ENCODE measurements at places on chromosomes 1 and 21.

DNA sequence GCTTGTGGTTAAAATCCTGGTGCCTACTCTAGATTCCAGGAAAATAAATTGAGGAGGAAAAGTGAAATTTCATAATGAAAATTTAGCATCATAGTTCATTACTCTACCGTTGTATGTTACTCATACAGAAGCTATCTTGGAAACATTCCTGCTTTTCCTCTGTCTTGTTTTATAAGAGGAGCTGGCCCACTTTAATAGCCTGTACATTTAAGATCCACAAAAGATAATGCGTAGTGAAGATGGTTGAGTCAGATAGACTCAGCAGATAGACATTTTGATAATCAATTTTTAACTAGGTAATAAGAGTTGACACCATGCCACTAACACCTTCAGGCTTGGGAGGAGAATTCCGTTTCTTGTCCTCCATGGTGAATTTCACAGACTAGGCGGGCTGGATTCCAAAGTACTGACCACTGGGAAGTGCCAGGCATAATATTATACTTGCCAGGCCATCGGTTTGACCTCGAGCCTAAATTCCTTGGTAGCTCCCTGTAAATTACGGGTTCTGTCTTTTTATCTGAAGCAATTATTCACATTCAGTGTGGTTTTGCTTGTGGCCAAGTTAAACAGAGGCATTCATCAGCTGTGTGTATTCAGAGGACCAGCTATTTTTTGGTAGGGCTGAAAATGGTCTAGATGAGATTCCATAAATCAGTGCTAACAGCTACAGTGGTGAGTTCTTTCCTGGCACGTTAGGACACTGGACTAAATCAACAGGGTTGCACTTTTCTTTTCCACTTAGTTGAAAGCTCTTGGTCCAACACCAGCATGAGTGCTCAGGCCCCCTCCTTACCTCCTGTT, 111.9 kb upstream of the KAZN start:
- peak; percentile 57 for DNase-seq

DNA sequence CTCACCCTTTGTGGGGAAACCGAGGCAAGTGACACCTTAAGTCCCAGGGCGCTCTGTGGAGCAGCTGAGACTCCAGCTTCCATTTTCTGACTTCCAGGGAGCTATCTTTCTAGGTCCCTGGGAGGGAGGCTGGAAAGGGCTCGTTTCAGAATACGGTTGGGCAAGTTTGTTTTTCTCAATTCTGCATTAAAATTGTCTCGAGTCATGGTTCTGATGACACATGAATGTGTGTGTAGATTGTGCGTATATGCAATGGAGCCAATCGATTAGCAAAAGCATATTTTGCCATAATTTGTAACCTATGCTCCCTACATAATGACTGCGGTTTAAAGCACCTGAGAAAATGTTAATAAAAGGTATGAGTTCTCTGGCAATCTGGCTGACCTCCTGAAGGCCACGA, 77.3 kb downstream of the SIK1 start:
- no peak for DNase-seq

DNA sequence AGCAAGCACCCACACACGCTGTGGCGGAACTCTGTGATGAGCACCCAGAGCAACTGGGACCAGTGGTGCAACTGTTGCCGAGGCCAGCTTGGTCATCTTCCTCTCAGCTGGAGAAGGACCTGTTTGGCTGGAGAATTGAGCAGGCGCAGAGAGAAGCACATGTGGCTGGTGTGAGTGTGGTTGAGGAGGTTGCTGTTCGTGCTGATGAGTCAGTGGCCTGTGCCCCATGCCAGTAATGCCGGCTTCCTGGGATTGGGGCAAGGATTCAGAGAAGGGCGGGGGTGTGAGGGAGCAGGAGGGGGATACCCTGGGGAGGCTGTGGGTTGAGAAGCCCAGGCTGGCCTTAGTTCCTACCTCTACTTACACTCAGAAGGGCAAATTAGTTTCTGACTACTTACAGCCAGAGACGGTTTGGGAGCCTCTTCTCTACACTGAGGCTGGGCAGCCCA, 57.5 kb upstream of the EPS8L3 start:
- peak; percentile 97 for DNase-seq

DNA sequence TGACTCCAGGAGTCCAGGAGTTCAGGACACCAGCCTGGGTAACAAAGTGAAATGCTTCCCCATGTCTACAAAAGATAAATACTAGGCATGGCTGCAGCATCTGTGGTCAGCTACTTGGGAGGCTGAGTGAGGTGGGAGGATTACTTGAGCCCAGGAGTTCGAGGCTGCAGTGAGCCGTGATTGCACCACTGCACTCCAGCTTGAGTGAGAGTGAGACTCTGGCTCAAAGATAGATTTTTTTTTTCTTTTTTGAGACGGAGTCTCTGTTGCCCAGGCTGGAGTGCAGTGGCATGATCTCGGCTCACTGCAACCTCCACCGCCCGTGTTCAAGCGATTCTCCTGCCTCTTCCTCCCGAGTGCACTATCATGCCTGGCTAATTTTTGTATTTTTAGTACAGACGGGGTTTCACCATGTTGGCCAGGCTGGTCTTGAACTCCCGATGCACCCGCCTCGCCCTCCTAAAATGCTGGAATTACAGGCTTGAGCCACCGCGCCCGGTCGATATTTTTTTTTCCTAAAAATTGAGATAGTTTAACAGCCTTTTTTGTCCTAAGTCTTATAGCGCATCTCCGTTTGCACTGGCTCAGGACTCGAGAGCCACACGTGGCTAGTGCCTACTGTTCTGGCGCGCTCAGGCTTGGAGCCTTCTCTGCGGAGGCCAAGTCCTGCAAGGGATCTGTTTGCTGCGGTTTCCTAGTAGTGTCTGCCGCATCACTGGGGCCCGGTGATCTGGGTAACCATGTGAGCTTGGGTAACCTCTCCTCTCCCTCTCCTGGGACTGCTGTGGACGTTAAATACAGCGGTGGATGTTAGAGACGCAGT, 1.0 kb upstream of the MFN2 start:
- DNase-seq = no peak

- no peak for DNase-seq
These were observed 8.8 kb downstream of the LAMB3 start for GRCh38 chr1:209643285-209644020.

DNA sequence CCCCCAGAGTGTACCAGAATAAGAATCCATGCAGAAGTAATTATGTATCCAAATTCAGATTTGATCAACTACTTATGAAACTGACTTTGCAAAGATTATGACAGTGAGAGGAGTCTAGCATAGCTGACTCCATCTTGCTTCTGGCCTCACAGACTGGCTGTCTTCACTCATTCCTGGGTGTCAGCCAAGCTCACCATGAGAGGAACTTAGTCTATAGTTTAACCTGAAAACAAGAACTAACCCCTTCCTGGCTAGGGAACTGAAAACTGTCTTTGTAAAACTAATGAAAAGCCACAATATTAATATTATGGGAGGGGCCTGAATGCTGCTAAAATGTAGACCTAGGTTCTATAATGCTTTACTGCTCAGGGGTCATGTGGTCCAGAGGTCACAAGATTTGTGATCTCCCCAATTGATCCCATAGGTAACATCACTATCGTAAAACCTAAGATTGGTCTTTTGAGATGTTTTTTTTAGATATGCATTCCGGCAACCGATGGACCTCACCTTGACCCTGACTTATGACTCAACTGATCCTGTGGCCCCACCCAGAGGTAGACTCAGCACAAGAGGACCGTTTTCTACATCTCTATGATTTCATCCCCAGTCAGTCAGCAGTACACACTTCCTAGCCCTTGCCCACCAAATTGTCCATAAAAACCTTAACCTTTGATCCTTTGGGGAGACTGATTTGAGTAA, 55.2 kb downstream of the ATP1B1 start:
- DNase-seq = no peak

DNA sequence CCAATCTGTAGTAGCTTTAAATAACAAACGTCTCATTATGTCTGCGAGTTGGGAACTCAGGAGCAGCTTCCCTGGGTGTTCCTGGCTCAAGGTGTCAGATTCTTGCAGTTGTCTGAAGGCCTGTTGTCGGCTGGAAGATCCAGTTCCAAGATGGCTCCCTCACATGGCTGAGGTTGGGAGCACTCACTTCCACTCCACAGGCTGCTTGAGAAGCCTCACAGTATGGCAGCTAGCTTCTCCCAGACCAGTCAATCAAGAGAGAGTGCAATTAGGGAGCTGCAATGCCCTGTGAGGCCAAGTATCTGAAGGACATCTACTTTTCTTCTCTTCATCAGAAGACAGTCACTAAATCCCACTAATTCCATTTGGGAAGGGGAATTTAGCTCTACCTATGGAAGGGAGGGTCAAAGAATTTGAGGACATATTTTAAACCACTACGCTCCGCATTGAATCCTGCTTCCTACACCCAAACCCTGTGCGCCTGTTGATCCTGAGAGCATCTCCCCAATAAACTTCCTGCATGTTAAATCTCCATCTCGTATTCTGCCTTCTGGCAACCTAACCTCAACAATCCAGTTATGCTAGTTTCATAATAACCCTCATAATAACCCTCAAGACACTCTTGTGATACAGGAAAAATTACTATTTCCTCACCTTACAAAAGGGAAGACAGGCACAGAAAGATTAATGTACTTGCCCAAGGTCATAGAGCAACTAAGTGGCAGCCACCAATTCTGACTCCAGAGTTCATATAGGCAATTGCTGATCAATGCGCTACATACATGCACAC, 3.6 kb upstream of the VPS26C start:
- DNase-seq = no peak

- no peak for DNase-seq
These were observed 243.1 kb downstream of the LTN1 start for GRCh38 chr21:28749536-28749935.

- peak; percentile 30 for DNase-seq
These were observed 68.3 kb upstream of the TARDBP start for GRCh38 chr1:10943991-10944730.

GRCh38 chr1:168392958-168393549, 112.4 kb downstream of the TBX19 start:
- DNase-seq = no peak

GRCh38 chr21:39381009-39381408, 32.1 kb upstream of the HMGN1 start:
- DNase-seq = no peak

DNA sequence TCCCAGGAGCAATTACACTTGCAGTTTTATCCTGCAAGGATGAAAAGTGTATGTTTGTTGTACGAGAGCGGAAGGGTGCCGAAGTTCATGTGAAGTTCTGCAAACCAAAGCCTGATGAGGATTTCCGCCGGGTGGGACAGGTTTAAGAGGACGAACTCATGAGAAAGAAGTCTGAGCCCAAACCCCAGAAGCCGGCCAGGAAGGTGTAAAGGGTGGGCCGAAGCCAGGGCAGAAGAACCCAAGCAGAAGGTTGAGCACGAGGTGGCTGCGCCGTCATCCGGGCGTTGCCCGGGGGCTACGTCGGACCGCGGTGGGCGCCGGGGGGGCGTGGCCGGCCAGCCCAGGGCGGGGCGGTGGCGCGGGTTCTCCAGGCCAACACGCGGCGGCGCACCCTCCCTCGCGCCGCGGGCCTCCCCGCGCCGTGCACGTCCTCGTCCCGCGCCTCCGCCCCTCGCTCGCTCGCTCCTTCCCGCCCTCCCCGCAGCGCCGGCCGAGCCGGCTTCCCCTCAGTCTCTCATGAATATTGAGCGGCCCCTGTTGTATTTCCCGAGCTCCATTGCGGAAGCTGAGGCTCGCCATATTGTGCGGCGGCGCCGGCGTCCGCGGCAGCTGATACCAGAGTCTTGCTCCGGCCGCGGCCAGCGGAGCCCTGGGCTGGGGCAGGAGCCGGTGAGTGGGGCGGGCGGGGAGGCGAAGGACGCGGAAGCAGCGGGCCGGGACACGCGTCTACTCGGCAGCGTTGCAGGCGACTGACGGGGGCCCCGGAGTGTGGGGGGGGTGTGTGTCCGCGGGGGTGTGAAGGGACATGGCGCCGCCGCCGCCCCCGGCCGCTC, at the start of gene RNF2:
RNF2 (plus strand) TSS at position 578 of the 833 bp plus-strand sequence. CDS start 41,996 bp downstream, outside the sequence.
- peak; percentile 76 for DNase-seq

- DNase-seq = peak; percentile 16
These were observed 73.5 kb downstream of the ASTN1 start for GRCh38 chr1:177091040-177091439.

GRCh38 chr1:114318961-114319360, 165.3 kb upstream of the SYT6 start:
- no peak for DNase-seq

- no peak for DNase-seq
These were observed 493.6 kb upstream of the USP24 start for GRCh38 chr1:55708781-55709180.

DNA sequence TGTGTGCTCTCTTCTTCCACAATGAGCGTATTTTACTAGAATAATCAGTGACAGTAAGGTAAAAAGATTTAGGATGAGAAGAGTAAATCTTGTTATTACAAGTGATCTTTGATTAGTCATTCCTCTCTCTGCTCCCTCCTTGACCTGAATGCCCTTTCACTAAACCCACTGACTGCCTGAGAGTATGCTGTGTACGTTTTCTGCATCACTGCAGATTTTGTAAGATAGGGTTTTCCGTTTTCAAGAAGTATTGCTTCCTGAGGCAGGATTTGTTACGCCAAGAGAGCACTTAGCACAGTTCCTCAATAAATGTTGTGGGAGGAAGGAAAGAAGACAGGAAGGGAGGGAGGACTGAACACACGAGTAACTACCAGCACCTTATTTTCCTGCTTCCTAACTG, 7.7 kb upstream of the LAMB3 start:
- peak; percentile 43 for DNase-seq

- DNase-seq = no peak
These were observed 18.4 kb upstream of the JAK1 start for GRCh38 chr1:64984737-64985136.

DNA sequence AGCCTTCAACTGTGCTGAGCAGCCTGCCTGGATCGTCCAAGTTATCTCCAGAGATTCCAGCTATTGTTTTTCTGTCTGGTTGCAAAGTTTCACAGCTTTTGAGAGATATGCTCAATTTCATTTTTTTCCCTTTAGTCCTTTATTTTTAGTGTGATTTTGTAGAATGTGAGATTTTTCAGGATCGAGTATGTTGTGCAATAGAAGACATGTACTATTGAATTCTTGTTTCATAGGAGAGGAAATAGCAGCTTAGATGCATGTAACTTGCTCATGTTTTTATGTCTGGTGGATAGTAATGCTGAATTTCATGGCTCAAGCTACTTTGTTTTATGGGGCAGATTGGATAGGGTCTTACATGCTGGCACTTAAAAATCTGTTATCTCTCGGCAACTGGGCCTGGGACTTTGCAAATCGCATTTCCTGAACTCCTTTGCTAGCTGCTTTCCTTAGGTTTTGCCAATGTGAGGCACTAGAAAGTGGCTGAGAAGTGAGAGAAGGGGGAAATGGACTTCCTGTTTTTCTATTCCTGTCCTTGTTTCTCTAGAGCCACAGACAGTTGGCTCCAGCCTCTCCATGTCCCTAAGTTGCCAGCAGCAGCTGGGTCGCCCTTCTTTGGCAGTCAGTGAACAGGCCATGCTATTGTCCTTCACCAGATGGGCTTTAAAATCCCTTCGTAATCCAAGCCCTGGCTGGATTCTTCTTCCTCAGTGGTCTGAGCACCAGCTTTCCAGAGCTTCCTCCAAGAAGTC, 101.4 kb upstream of the PDE4B start:
- DNase-seq = peak; percentile 8

DNA sequence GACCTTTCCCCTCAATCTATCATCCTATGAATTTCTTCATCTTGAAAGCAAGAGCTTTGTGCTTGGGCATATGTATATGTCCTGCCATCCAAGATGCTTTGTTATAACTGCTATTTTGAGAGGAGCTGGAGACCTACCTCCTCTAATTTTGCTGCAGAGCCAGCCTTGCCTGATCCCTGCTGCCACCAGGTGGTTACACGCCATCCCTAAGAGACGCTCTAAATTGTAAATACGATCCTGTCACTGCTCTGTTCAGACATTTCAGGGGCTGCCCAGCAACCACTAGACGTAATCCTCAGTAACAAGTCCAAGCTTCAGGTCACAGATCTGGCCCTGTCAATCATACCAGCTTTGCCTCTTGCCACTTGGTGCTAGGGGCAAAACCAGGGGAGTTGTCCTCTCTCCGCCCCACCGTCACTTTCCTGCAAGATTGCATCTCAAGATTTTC, 32.9 kb downstream of the GPA33 start:
- peak; percentile 47 for DNase-seq

All from foreskin fibroblast (primary cell).